ENCODE measurements at places on chromosomes 12 and 14.

- DNase-seq, result no peak
Observed at GRCh38 chr14:35123388-35123703, 994 bp downstream of the PRORP start.

GRCh38 chr14:104395941-104396681, 183.5 kb upstream of the C14orf180 start:
- no peak for DNase-seq

DNA sequence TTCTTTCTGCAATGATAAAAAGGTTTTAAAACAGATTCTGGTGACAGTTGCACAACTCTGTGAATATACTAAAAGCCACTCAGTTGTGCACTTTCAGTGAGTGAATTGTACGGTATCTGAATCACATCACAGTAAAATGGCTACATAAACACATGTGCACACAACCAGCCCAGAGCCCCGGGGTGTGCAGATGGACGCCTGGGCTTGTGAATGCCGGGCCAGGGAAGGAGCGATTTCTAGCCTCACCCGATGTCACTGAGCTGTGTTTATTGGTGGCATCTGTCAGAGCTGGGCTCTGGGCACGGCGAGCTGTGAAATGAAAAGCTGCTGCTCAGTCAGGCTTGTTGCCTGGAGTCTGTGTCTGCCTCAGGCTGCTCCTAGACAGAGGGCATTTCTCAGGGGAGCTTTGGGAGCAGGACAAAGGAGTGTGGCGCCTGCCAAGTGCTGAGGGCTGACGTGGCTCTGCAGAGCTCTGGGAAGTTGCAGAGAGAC, 25.9 kb downstream of the RHOF start:
- DNase-seq, result no peak

DNA sequence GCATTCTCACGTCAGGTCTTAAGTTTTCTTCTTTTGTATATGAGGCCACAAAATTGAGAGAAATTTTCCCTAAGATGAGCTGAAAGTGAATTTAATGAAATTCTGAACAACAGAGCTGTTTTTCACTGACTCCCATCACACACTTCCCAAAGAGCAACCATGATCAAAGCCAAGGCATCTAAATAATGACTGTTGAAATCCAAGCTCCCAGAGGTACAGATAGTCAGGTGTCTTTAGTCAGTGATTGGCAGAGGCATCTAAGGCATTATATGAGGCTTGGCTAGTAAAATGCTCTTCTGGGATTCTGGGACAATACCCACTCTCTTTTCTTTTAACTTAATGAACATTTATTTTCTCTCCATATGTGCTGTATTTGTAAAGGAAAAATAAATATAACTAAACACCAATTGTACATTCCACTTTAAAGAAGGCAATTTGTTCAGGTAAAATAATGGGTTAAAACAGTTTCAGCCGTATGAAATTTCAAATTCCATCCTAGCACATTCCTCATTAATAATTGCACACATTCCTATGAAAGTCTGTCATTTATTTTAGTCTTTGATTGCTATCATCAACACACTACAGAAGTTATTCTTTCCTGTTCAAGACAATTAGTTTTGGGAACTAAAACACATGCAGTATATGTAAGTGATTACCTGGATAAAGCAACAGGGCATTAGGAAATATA, 871 bp upstream of the SSTR1 start:
- DNase-seq, result no peak

GRCh38 chr12:5172886-5173285, 129.2 kb downstream of the KCNA5 start:
- no peak for DNase-seq

DNA sequence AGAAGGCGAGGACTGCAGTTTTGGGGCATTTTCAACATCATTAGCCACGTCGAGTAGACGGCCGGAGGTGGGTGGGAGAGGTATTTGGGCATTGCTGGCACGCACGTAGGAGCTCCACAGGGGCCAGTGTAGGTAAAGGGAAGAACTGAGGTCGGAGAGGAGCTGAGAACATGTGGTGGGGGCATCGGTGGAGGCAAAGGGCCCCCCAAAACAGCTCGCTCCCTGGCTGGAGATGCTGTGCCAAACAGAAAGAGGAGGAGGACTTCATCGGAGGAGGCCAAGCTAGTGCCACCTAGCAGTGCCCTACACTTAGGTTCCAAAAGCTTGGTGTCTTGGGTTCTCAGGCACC, 52.0 kb upstream of the PPP2R5C start:
- DNase-seq, result no peak

- no peak for DNase-seq
Observed at GRCh38 chr14:68262567-68262966, 443.0 kb downstream of the RAD51B start.

- no peak for DNase-seq
Observed at GRCh38 chr14:20751963-20752562, 6.4 kb downstream of the EDDM3A start.

- DNase-seq, result no peak
Observed at GRCh38 chr12:112165624-112166023, 40.3 kb downstream of the TRAFD1 start.

DNA sequence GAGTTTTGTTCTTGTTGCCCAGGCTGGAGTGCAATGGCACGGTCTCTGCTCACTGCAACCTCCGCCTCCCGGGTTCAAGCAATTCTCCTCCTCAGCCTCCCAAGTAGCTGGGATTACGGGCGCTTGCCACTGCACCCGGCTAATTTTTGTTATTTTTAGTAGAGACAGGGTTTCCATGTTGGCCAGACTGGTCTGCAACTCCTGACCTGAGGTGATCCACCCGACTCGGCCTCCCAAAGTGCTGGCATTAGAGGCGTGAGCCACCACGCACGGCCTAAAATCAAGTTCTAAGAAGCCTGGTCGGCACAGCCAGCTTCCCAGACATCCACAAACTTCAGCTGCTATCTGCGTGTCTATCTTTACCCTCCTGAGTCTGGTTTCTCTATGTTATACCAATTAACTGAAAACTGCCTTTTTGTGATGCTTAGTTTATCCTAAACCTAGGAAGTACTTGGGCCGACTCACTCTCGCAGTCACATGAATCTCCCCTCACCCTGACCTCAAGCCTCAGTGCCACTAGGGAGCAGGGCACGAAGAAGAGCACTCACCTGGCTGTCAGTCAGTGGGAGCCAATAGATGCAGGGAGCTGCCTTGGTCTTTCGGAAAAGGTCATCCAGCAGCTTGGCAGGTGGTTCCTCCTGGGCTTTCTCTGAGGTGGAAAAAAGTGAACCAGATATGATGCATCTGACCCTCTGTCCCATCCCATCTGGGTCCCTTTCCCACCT, 3.4 kb upstream of the CDH24 start:
- DNase-seq, result no peak

GRCh38 chr12:117526757-117527478, 165.5 kb upstream of the NOS1 start:
- no peak for DNase-seq

DNA sequence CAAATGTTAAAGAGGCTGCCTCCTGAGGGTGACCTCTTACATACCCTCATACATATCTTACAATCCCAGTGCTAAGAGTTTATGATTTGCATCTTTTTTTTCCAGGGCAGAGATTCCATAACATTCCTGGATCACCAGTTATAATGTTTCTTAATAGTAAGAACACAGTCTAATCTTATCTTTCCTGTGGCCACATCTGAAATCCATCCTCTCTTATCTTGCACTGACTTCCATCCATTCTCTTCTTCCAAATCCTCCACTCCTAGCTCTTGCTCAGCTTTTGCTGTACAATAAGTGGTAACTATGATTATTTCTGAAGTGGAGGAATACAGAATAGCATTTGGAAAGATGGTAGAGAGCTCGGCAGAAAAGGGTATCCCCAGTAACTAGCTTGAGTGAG, 6.3 kb downstream of the CALCOCO1 start:
- no peak for DNase-seq

DNA sequence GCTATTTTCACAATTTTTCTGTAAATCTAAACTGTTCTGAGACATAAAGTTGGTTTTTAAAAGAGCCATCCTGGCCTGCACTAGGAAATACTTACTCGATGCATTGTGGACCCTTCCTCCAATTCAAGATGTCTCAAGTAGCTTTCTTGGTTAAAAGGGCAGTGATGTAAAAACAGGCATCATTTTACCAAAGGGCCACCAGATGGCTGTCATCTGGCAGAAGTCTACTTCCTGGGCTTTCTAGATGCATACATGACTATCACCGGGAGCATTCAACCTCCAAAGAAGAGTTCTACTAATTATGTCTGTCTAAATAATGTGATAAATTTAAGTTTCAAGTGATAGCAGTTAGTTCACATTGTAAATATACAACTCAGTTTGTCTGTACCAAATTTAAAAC, 96.8 kb upstream of the FRMD6 start:
- DNase-seq, result no peak

DNA sequence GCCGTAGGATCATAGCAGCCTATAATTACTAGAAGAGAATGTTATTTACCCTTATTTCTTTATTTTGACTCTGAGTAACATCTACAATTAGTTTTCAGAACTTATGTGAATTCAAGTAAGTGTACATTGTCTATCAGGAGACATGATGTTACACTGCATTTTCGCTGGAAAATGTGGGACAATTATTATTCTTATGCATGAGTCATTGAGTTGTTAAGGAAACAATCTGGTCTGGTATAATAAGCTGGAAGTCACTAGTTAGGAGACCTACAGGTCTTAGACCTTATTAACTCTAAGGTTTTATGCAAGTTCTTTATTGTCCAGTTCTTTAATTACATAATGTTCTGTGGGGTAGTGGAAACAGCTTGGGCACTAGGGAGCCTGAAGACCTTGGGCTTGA, 5.8 kb downstream of the KTN1 start:
- DNase-seq, result no peak

DNA sequence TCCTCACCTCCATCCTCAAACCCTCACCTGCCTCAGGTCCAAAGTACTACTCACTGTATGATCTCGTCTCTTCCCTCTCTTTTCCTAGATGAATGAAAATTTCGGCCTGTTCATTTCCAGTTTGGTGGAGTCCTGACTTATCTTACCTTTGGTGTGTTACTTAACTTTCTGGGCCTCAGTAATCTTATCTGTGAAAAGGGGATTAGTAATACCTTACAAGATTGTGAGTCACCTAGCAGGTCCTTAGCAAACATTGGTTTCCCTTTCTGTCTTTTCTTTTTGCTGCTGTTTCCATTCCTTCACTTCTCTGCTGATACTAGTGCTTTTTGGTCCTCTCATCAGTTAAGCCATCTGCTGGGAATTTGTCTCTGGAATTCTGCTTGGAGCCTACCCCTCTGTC, 52.8 kb downstream of the AKAP6 start:
- DNase-seq, result no peak

- no peak for DNase-seq
Observed at GRCh38 chr12:80176706-80177105, 77.4 kb downstream of the OTOGL start.

GRCh38 chr14:33282331-33283230, 343.9 kb downstream of the NPAS3 start:
- DNase-seq, result no peak

DNA sequence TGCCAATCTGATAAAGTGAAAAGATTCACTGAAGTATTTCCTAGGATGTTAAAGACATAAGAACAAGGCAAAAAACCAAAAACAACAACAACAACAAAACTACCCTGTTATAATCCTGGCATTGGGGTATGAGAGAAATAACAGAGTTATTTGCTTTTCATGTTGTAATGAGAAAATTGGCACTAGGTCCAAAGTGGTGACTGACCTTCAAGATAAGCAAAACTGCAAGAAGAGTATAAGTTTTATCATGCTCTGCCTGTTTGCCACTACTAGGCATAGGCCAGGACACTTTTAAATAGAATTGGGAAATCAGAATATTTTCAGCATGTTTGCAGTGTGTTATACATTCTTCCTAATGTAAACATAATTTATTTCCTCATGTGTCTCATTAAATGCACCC, 140.1 kb upstream of the CPM start:
- DNase-seq, result no peak

GRCh38 chr12:110249105-110249504, 31.9 kb upstream of the ATP2A2 start:
- DNase-seq, result no peak

DNA sequence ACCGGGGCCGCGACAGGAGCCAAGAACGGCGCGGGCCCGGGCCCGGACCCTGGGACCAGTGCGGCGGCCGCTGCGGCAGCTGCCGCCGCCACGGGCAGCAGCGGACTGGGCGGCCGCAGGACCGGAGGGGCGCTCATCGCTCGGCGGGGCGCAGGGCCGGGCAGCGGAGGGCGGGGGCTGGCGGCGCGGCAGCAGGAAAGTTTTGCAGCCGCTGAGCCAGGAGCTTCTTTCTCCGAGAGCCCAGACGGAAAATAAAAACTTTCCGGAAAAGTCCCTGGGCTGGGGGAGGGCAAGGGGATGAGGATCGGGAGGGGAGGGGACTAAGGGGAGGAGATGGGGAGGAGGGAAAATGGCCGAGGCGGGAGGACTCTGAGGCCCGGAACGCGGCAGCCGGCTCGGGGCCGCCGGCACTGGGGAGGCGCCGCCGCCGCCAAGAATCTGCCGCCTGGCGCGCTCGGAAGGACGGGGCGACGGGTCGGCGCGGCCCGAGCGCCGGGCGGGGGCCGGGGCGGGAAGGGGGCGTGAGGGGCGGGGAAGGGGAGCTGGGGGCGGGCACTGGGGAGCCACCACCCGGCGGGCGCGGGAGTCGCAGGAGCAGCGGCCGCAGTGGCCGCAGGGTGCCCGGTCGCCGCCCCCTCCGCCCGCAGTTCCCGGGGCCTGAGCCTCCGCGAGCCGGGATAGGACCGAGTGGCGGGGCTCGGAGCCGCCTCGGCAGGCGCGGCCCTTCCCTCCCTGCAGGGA, at the start of gene PRKD1:
Gene PRKD1, minus strand, starts transcription at position 472 of the 741 bp plus-strand sequence.
- DNase-seq, result no peak

GRCh38 chr12:87253157-87253556, 776.0 kb downstream of the C12orf50 start:
- no peak for DNase-seq

DNA sequence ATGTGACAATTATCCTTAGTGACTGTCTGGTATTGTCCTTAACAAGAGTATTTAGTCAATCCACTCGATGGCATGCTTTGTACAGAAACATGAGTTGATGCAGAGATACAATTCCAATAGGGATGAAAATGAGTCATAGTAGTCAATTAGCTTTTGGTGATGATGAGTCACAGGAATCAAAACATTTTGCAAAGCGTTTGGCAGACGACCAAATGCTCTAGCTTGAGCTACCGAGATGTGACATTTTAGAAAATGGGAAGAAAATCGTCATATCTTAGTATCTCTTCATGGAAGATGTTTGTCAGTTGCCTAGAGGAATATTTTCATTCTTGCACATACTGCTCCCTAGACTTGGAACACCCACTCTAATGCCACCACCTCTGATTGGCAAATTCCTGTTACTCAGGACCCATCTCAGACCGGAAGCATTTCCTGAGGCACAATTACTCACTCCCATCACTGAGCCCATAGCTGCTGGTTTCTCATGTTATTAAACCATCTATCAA, 95.0 kb downstream of the LMNTD1 start:
- no peak for DNase-seq

DNA sequence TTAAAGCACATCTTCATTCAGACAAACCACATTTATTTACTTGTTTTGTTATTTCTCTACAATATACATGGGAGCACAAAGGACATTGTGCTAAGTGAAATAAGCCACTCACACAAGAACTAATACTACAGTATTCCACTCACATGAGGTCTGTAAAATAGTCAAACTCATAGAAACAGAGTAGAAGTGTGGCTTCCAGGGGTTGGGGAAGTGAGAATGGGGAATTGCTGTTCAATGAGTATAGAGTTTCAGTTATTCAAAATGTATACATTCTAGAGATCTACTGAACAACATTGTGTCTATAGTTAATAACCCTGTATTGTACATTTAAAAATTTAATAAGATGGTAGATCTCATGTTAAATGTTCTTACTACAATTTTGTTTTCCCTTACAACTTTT, 88.8 kb downstream of the ATXN7L3B start:
- DNase-seq, result no peak

- DNase-seq, result no peak
Observed at GRCh38 chr12:125544960-125545359, 479.7 kb downstream of the AACS start.

Data from stimulated activated CD8-positive, alpha-beta memory T cell treated with anti-CD3 and anti-CD28 coated beads, Interleukin-7, amount 100 ng/mL, for 4 hours (primary cell).